ENCODE measurements at places on chromosomes 12 and 14. TPM values are rescaled to one million over a fixed set of nuclear protein-coding genes. Genes with fewer than 3 reads are reported as not detected.

PMEL gene
- 4.5 TPM for total RNA-seq

PTGER2 gene
- 0.68 TPM for total RNA-seq

- no peak for DNase-seq
Measured at GRCh38 chr12:38811814-38812356, 93.5 kb downstream of the CPNE8 start.

DNA sequence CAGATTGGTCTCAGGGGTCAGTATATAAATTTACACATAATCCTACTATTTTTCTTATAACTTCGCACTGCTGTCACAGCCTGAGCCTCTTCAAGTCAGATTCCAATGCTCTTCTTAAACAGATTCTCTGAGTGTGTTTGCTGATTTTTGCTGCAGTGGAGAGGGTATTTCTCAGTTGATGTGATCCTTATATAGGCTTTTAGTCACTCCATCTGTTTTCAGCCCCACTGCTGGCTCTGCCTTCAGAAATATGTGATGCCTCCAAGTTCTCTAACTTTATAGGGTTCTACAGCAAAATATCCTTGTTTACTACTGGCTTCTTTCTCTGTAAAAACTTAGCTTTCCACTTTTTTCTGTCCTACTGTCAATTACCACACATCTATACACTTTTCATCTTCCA lies 702.7 kb downstream of the NRXN3 start:
- DNase-seq, result no peak

DNA sequence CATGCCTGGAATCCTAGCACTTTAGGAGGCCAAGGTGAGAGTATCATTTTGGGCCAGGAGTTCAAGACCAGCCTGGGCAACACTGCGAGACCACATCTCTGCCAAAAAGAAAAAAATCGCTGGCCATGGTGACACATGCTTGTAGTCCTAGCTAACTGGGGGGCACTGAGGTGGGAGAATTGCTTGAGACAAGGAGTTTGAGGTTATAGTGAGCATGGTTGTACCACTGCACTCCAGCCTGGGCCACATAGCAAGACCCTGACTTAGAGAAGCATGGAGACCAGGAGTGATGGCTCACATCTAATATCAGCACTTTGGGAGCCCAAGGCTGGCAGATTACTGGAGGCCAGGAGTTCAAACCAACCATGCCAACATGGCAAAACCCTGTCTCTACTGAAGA lies 9.2 kb downstream of the PTGES3 start:
- DNase-seq, result no peak
